ENCODE measurements at places on chromosomes 11 and 22.

DNA sequence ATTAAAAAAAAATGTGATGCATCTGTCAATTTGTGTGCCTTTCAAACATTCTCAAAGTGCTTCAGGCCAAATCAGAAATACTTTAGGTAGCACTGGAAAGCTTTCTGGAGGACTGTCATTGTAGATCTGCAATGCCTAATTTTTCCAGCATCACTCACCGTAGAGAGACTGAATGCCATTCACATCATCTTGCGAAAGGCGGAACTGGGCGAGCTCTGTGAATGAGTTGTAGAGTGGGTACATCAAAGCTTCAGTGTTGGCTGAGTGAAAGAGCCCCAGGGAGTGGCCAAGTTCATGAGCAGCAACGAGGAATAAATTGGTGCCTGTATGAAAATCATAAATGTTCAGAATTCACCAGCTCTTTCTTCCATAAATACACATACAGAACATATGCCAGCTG, 4.0 kb downstream of the MMP10 start:
- no peak for DNase-seq

GRCh38 chr22:22157348-22157725, 87.2 kb upstream of the VPREB1 start:
- DNase-seq: no peak

- no peak for DNase-seq
Measured at GRCh38 chr11:73931039-73931645, 19.7 kb upstream of the DNAJB13 start.

DNA sequence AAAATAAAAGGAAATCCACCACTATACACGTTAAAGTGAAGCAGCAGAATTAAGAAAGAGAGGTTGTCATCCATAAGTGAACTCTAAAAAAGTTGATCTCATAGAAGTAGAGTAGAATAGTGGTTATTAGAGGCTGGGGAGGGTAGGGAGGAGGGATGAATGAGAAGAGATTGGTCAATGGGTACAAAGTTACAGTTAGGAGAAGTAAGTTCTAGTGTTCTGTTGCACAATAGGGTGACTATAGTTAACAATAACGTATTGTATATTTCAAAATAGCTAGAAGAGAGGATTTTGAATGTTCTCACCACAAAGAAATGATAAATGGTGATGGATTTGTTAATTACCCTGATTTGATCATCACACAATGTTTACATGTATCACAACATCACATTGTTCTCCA, 72.0 kb downstream of the CD82 start:
- DNase-seq: no peak

GRCh38 chr11:116610190-116610589, 162.6 kb downstream of the BUD13 start:
- DNase-seq: no peak

- DNase-seq: no peak
Measured at GRCh38 chr11:69511358-69512055, 30.0 kb downstream of the LINC01488 start.

DNA sequence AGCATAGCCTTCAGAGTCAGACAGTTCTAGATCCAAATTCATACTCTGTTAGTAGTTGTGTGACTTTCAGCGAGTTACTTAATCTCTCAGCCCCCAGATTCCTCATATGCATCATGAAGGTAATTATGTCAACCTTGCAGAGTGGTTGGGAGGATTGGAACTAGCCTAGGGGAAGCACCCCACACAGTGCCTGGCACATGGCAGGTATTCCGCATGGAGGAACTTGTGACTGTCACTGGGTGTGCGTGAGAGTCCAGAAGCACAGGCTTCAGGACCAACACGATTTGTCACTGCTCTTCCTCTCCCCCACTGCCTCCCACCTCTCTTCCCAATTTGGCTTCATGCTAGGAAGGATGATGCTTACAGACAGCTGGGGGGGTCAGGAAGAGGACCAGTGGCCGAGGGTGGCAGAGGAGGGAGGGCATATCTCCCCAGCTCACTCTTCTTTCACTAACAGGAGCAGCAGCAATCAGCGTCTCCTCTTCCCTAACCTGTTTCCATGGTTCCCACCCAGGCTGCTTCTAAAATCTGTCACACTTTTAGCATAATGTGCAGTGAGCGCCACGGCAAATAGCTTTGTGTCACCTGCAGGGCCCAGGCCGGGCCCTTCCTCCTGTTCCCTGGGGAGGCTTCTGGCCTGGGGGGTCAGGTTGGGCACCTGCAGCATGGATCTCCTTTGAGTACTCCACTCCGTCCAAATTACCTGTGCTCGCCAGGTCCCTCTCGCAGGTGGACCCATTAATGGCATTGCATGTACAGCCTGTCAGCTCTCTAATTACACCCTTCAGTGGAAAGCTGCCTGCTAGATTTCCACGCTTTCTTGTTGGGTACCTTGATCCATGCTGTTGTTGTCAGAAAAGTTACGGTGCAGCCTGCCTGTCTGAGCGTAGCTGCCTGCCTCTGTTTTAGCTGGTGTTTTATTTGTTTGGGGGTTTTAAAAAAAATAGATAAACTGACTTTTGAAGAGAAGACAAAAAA, 400.4 kb downstream of the NXPE2 start:
- no peak for DNase-seq

GRCh38 chr11:1453611-1454034, 33.0 kb downstream of the MOB2 start:
- DNase-seq: no peak

GRCh38 chr11:82924522-82925224, 23.1 kb downstream of the DDIAS start:
- DNase-seq: no peak

DNA sequence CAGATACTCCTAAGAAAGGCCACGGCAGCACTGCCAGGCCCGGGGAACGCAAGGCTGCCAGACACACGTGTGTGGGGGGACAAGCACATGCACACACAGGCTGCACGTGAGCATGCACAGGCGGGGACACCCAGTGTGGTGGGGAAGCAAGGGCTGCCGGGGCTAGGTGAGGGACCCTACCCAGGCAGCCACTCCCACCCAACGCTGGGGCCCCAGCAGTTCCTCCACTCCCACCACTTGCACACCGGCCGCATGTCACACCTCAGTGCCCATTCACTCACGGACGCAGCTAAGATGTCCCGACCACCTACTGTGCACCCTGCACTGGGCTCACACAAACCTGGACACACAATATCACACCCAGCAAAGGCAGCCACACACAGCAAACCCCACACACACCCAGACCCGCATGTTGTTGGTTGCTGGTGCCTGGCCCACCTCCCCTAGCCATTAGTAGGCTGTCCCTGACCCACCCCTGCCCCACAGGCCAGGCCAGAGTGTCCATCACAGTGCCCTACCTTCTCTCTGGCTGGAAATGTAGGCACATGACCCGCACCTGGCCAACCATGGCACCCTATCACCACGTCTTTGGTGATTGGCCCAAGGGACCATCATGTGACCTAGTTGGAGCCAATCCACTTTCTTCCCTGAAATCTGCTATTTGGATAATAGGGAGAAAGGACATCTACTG, 8.8 kb downstream of the SSTR3 start:
- no peak for DNase-seq

- DNase-seq: no peak
Measured at GRCh38 chr22:35437049-35437448, 37.1 kb downstream of the MCM5 start.

DNA sequence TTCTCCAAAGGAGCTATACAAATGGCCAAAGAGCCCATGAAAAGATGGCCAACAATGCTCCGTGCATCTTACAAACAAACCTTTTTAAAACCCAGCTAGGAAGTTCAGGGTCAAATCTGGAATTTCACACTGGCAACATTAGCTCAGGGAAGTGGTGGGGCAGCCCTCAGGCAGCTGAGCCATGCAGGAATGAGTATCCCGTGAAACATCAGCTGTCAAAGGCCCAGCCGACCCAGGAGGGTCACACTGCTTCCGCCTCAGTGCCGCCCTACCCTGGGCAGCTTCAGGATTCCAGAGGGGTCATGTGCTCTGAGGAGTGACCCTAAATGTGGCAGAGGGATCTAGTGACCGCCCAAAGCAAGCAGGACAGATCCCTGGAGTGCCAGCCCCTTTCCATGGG, 73.4 kb downstream of the LINC01488 start:
- no peak for DNase-seq
